Stimulated activated effector memory CD8-positive, alpha-beta T cell treated with anti-CD3 and anti-CD28 coated beads, Interleukin-12 subunit alpha, Interleukin-12 subunit beta, amount 100 ng/mL, for 72 hours (primary cell): ENCODE measurements at places on chromosomes 5 and 9.

GRCh38 chr9:129263836-129264235, 85.8 kb upstream of the IER5L start:
- DNase-seq = no peak

DNA sequence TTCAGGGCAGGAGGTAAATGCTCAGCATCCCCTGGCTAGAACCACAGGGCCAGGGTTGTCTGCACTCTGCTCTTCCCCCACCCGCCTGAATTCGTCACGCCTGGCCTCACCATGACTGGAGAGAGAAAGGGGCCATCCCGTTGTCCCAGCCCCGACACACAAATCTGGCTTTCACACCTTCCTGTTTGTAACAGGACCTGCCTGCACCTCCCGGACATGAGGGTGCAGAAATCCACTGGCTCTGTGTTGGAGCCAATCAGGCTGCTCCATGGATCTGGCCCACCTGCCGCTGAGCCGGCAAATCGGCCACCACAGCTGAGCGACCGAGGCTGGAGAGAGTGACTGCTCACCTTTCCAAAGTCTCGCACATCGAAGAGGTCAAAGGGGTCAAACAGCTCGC, 53.4 kb downstream of the VAV2 start:
- DNase-seq = no peak

DNA sequence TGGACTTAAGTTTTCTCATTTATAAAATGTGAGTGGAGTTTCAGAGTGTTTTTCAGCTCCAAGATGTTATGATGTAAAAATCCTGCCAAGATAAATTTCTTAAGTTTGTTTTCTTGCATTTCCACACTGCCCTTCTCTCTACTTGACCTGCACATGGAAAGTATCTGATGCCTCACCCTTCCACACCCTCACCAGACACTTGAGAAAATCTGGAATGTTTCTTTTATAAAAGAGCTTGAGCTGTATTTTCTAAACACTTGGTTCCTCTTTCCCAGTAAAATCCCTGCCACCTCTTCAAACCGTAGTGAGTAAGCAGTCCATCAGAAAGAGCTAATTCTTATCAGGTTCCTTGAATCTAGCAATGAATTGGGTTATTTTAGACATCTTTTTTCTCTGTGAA, 42.9 kb downstream of the FOXD1 start:
- DNase-seq = no peak

GRCh38 chr9:70110194-70111041, 66.8 kb downstream of the MAMDC2 start:
- DNase-seq = no peak

DNA sequence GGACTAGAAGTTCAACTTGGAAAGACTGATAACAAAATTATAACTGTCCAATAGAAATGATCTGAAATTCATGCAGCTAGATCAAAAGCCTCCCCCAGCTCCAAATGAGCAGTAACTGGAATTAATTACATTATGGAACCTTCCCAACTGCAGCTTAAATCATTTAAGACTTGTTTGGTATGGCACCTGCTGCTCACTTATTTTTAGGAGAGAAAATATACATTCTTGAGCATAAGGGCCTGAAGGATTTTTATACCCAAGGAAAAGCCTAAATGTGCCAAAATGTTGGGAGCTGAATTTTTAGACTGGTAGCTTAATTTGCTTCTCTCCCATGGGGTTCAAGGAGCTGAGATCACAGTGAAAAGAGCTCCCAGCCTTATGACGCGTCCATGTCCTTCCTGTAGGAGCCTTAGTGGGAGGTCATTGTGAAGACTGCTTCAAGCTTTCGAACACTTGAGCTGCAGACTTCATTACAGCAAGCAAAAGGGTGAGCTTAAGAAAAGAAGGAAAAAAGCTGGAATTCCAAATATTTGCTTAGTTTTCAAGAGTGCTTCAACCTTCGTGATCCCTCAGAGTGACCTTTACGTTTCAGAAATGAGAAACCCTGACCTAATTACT, 276.0 kb downstream of the DMAC1 start:
- no peak for DNase-seq

DNA sequence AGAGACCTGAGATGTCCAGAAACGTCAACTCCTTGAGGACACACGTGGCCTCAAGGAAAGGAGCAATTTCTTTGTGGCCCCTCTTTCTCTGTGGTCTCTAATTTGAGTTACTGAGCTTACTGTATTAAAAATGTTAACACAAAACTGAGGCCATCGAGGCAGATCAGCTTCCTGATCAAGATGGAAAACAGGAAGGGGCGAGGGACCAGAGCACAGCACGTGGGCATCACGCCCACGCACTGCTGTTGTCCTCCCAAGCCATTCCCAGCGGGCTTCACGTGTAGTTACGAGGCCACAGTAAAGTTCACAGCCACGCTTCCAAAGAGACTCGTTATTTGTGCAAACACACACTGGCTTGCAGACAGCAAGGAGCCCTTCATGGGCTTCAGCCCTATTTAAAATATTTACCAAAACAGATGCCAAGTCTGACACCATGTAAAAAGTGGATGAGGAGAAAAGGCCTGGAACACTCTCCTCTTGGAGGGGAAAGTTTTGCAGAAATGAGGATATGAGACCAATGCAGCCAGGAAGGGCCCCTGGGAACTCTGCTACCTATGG, 149.5 kb downstream of the ROR2 start:
- DNase-seq = no peak

- no peak for DNase-seq
Observed at GRCh38 chr9:107390778-107391177, 98.8 kb downstream of the KLF4 start.

GRCh38 chr9:19788152-19788551, 685 bp downstream of the SLC24A2 start:
- no peak for DNase-seq

DNA sequence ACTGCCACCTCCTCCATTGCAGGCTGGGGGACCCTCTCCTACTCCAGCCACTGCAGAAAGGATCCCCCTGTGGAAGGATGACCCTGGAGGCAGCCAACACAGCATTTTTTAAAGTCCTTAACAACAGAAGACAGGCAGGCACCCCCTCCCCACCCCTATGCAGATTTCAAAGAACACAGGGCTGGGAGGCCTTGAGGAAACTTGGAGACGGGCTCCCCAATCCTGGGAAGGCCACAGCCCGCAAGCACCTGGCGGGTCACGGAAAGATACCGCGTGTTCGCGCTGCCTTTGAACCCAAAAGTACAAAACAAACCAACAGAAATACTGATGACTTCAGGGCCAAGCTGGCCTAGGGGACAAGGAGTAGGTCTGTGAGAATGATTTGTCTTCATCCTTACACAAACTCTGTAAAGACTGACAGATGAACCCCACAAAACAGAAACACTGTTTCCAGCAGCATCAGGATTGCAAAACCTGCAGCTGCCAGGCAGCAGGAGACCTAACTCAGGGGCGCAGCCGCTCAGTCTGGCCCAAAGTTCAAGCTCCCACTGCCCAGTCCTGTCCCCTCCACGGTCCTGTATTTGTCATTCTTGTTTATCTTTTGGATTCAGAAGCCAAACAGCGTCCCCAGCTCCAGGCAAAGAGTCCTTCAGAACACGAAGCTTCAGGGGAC, 13.8 kb downstream of the VAV2 start:
- DNase-seq = no peak

- no peak for DNase-seq
Observed at GRCh38 chr9:71636143-71636839, 132.0 kb downstream of the CEMIP2 start.

GRCh38 chr5:58156361-58156760, 303.5 kb downstream of the PLK2 start:
- no peak for DNase-seq

GRCh38 chr5:155926766-155927165, 400.2 kb upstream of the SGCD start:
- DNase-seq = no peak

- DNase-seq = no peak
Observed at GRCh38 chr9:88821746-88822106, 169.5 kb upstream of the S1PR3 start.

DNA sequence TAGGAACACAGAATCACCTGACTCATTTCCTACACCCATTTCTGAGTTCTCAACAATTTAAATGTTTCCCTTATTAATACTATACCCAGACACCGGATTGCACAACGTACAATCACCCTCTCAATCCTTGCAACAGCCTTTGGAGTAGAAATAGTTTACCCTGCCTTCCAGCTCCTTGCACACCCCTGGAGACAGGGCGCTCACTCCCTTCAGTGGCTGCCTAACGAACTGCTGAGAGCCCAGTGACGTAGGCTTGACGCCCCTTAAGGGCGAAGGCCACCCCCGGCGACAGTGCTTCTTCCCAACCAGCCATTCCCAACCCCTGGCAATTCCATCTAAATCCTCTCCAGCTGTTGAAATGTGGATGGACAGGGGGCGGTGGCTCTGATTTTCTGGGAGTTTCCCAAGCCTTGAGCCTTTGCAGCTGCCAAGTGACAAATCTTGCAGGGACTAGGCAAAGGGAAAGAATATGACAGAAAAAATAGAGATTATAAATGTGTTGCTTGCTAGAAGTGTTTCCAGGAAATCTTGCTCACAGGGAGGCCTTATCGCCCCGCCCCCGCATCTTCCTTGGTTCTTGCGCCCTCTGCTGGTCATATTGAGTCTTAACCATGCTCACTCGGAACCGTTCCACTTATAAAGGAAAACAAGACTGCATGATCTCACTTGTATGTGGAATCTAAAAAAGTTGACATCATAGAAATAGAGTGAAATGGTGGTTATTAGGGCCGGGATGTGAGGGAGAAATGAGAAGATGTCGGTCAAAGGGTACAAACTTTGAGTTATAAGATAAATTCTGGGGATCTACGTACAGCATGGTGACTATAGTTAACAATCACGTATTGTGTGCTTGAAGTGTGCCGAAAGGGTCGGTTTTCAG, 7.6 kb upstream of the BARX1 start:
- DNase-seq = peak; percentile 86
